DMS79 treated with DMSO at 0.1 percent for 48 hours (cell line): ENCODE measurements at places on chromosomes 5 and 9.

DNA sequence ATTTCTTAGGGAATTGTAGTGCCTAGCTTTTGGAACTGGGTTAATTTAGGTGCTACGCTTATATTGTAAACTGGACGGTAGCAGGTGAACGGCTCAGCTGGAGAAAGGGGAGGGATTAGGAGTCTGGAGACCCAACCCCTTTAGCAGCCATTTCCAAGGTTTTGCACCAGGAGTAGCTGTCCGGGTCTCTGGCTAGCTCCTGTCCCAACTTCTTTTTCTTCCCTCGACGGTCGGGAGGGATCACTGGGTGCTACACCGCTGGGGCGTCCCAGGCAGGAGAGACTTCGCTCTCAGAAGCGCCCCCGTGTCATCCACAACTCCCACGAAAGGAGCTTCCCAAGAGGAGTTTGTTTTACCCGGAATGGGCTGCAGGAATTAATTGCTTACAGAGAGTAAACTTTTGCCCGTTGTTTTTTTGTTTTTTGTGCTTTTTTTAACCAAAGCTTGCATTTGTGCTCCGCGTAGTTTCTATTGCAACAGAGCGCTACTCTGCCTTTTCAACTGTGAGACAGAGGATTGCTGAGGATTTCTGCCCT is 1640.9 kb upstream of the C9orf72 start:
- no peak for DNase-seq

DNA sequence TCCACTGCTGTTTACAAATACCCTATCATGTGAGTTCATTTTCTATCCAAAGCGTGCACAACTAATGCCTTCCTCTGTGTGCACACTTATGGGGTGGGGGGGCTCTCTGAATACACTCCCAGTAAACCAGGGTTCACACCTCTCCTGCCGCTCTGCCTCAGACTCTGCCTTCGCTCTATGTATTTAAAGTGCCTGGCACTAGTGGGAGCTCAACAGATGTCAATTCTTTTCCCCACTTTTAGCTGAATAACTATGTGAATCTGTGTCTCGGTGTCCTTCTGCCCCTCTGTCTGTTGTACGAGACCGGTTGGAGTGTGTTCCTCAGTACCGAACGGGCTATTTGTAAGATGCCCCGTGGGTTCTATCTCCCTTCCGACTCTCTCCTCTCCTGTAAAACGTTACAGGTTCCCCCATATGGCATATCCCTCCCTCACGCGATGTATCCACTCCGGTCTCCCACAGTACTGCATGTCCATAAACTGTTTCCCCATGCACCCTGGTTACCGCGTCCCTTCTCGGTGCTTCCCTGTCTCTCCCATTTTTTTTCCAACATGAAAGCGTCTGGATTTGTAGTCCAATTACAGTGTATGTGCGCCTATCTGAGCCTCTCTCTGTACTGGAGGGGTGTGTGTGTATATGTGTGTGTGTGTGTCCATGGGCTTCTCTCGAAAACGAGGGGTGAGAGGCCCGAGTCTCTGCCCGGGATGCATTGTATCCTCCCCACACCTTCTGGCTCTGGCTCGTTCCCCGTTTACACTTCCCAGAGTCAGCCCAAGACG is 1.6 kb downstream of the ELL2 start:
- peak; percentile 20 for DNase-seq

- DNase-seq = no peak
Measured at GRCh38 chr5:34412736-34413135, 243.4 kb upstream of the RAI14 start.

GRCh38 chr5:141434006-141434405 is 3.7 kb downstream of the PCDHGA12 start:
- DNase-seq = no peak

- DNase-seq = no peak
Measured at GRCh38 chr9:124101969-124102345, 90.4 kb downstream of the LHX2 start.

DNA sequence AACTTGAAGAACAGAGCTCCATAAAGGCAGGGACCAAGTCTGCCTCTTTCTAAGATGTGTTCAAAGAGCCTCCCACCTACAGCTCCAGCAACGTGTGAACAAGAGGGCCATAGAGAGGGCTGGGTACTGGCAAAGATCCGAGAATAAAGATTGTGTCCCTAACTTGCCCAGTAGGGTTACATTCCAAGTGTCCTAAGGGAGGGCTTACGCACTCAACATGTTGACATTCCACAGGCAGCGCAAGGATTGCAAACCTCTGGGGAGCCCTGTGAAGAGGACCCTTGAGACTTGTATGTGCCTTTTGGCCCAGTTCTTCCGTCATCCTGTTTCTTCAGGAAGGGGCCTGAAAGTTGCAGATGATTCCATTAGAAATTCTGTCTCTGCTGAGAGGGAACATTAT is 48.2 kb upstream of the ENTREP1 start:
- DNase-seq = no peak

- no peak for DNase-seq
Measured at GRCh38 chr9:22052376-22052945, 43.4 kb upstream of the CDKN2B start.

- DNase-seq = peak; percentile 51
Measured at GRCh38 chr5:136037001-136037705, 8.4 kb downstream of the TGFBI start.

GRCh38 chr5:40842351-40842750 is 1.2 kb downstream of the CARD6 start:
- DNase-seq = no peak

DNA sequence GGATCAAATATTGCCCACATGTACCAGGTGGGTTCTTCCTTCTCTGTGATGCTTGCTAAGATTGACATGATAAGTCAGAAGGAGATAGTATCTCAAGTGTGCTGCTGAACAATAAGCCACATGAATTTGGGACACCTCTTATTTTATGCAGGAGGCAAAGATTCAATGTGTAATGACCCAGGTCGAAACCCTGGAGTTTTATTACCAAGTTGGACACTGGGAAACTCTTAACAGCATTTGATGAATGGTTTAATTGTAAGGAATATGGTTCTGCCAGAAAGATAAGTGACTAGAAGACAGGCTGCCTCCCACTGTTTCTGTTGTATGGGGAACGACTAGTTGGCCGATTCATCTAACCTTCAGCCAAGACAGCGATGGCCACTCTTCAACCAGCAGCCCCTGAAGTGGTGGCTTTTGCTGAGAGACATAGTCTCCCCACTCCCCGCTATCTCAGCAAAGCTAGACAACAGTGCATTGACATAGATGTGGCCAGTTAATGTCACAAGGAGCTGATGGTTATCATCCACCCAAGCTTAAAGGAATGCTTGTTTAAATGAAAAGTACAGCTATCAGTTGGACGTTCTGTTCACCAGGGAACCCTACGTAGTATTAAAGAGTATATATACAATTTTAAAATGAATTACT is 407.7 kb downstream of the KDM4C start:
- peak; percentile 98 for DNase-seq

GRCh38 chr9:84439250-84439649 is 98.7 kb upstream of the SLC28A3 start:
- DNase-seq = no peak

DNA sequence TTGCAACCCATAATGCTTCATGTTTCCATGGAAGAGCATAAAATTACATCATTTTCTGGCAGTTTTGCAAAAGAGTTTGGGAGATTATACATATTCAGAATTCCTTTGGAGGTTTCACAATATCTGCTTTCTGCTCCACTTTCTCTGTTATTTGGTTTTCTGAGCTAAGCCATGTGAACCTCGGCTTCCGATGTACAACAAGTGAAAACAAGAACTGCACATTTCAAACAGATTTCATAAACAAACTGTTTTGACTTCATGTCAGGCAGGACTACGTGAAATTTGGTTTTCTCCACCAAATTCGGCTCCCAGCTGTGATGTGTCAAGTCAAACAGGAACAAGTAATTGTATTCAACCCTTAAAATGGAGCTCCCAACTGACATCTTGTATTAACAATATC is 609.8 kb downstream of the IRX1 start:
- DNase-seq = no peak

- no peak for DNase-seq
Measured at GRCh38 chr5:138706655-138707480, 46.4 kb upstream of the CTNNA1 start.

DNA sequence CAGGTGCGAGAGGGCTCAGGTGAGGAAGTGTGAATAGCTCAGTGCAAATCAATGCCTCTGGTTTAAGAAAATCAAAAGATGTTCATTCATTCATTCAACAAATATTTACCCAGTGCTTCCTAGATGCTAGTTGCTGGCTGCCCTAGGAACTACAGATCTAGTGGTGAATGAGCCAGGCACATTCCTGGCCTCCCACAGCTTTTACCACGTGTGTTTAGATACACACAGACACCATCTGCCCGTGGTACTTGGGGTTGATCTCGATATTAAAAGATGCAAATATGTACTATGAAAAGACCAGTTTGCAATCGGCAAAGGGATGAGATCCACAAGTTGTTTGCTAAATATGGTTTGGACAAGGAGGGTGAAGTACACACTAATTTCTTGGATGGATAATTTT is 78.2 kb downstream of the GTF3C4 start:
- DNase-seq = no peak

DNA sequence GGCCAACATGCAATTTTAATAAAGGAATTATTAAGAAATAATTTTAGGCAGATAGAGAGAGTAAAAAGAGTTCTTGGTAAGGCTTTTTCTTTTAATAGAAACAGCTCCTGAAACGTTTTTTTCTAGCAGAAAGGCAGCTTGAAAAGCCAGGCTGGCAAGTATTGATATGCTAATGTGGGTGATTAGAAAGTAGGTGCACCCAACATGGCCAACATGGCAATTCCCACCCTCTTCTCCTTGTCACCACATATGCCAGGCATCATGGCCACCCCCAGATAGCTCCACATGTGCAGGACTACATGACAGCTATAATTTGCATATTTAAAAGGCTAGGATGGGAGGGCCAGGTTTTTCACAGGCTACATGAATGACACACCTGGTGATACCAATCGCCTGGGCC is 615.2 kb downstream of the PTPRD start:
- DNase-seq = no peak

- no peak for DNase-seq
Measured at GRCh38 chr9:7394002-7394774, 405.4 kb downstream of the DMAC1 start.

DNA sequence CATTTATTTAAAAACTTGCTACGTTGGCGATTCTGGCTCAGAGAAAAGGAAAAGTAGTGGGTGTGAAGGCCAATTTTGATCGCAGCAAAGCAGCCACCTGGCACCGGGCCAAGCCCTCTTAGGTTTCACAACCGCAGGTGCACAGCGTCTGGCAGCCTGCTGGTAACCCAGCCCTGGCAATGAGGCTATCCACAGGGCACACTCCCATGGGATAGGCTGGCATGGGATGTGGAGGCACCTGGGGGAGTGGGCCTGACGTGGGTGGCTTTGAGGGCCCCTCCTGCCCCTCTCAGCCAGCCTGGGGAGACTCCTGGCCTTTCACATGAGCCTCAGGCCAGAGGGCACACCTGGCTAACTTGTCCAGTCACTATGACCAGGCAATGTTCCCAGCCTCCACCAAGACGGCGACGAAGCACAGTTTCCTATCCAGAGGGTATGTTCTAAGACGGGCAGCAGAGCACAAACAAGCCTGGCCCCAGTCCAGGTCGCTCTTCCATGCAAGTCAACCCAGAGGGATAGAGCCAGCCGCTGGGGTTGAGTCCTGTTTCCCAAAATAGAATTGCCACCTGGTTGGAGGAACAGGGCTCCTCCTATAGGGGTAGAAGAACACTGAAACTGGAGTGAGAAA is 19.0 kb downstream of the CMBL start:
- peak; percentile 96 for DNase-seq

DNA sequence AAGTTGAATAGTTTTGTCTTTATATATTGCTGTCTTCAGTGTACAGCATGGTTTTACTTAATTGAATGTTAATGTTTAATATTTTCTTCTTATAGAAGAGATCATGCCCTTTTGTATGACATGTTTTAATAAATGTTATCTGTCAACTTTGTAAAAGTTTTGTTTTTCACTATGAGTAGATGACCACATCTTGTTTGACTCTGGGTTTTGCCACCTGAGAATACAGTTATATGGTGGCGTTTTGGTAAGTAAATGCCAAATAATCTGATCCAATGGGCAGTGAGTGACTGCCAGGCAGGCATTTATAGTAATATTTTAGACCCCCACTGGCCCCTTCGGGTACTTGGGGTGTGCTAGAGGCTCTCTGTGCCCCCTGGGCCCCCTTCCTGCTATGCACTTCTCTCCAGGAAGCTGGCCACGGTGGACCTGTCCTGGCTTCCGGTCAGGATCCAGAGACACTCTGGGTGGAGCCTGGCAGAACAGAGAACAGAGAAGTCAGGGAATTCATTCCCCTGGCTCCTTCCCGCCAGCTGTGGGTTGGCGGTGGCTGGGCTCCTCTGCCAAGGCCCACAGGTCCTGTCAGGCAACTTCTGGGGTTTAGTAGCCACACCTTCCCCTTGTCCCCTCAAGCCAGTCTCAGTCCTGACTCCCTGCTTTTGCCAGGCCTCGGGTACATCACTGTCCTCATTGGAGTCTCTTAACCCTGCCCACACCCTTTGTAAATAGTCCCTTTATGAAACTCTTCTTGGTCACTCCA is 22.2 kb upstream of the ZBTB34 start:
- no peak for DNase-seq

DNA sequence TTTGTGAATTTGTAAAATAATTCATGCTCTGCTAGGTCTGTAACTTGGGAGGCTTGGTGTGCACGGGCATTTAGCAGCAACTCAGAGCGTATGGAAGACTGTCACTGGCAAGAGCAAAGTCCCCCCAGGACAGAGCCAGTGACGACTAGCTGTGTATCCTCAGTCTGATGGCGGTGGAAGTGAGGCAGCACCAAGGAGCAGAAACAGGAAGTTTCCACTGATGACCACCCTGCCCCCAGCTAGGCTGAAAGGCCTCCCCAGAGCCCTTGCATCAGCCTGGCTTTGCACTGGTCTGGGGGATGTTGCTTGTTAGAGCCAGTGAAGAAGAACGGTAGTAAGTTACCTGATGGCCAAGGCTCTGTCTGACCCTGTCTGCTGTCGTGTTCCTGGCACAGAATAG is 66.8 kb upstream of the ABL1 start:
- no peak for DNase-seq

- DNase-seq = peak; percentile 51
Measured at GRCh38 chr5:80408484-80409366, 861 bp downstream of the ZFYVE16 start.
